ENCODE measurements at places on chromosomes 16 and 17. TPM values are rescaled to one million over a fixed set of nuclear protein-coding genes. Genes with fewer than 3 reads are reported as not detected.

Gene KRTAP3-2
- not detected for polyA plus RNA-seq

Gene PEMT
- polyA plus RNA-seq, result 41.6 TPM

Gene IFI35
- 129 TPM for polyA plus RNA-seq

Gene TMC5
- not detected for polyA plus RNA-seq

Gene PRR29
- polyA plus RNA-seq, result 6.8 TPM

Gene CLDN6
- not detected for polyA plus RNA-seq

Gene NHLRC4
- 0.42 TPM for polyA plus RNA-seq

GRCh38 chr16:4018391-4018790 lies 97.9 kb downstream of the ADCY9 start:
- no peak for DNase-seq
- H3K4me3 ChIP-seq, result peak overlapping the region; percentile 56
- H3K27me3 ChIP-seq, result peaks cover 8% of the 10 kb centered on the region

GRCh38 chr16:24883714-24884151 lies 38.0 kb downstream of the SLC5A11 start:
- no peak overlapping the region for H3K27ac ChIP-seq
- DNase-seq, result no peak
- H3K4me3 ChIP-seq, result no peak overlapping the region
- H3K27me3 ChIP-seq, result no peaks in the 10 kb centered on the region
- no peaks in the 10 kb centered on the region for H3K4me1 ChIP-seq
- H3K36me3 ChIP-seq, result no peaks in the 10 kb centered on the region

DNA sequence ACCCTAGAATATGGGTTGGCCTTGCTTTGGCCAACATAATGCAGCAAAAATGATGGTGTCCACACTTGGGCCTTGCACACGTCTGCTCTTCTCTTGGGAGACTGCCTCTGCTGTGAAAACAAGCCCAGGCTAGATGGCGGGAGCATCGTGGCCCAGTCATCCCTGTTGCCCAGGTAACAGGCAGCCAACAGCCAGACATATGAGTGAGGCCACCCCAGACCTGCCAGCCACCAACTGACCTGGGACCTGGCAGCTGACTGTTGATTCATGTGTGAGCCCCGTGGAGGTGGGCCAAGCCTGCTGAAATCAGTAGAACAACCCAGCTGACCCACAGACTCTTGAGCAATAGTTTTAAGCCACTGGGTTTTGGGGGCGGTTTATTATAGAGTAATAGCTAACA lies 39.4 kb upstream of the CDH3 start:
- H3K27me3 ChIP-seq, result peaks cover 4% of the 10 kb centered on the region
- H3K27ac ChIP-seq, result no peak overlapping the region

DNA sequence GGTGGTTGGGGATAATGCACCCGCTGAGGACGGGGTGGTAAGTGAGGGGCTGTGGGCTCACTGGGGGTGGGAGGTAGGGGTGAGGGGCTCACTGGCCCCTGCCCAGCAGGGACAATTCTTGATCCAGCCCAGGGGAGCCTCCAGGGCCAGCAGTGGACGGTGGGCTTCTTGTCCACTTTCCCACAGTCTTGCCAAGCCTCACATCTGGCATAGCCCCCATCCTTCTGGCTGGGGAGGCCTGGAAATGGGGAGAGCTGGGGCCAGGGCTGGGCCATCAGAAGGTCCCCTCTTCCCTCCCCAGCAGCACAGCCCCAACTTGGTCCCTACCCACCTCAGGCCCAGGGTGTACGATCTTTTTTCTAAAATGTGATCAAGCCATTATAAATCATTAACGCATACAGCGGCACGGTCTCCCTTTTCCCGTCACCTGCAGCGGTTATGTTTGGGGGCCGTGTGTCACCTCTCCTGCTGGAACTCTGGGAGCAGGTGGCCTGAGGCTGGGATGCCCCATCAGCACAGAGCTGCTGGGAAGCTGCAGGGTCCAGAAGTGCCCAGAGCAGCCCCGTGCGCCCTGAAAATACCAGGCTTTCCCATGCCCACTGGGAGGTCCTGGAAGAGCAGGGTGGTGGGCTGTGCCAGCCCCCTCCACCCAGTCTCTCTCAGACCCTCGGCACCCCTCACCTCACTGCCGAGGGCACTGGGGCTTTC lies 7.2 kb upstream of the SETD6 start:
- H3K36me3 ChIP-seq, result no peaks in the 10 kb centered on the region
- no peaks in the 10 kb centered on the region for H3K4me1 ChIP-seq
- H3K27me3 ChIP-seq, result no peaks in the 10 kb centered on the region
- DNase-seq, result no peak
- H3K4me3 ChIP-seq, result no peak overlapping the region

DNA sequence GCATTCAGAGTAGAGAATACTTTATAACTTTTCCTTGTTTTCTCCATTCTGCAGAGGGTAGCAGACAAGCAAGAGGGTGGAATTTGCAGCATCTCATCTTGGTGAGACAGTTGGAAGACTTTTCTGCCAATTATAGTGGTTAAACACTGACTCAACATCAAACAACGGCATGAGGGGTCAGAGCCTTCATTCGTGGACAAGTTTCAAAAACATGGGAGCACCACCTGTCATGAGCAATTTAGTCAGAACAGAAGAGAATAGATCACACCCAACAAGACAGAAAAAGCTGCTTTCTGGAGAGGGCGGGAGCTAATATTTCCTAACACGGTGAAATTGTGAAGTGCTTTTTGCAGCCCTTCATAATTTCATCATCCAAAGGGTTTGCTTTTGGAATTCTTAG lies 17.9 kb upstream of the ZNF652 start:
- H3K27ac ChIP-seq, result no peak overlapping the region
- no peaks in the 10 kb centered on the region for H3K4me1 ChIP-seq
- H3K4me3 ChIP-seq, result no peak overlapping the region
- H3K36me3 ChIP-seq, result peaks cover 8% of the 10 kb centered on the region
- DNase-seq, result no peak
- H3K27me3 ChIP-seq, result no peaks in the 10 kb centered on the region

- no peak overlapping the region for H3K27ac ChIP-seq
- no peak for DNase-seq
- no peak overlapping the region for H3K4me3 ChIP-seq
- H3K36me3 ChIP-seq, result peaks cover 38% of the 10 kb centered on the region
- no peaks in the 10 kb centered on the region for H3K27me3 ChIP-seq
Measured at GRCh38 chr16:16042076-16042475, 92.7 kb downstream of the ABCC1 start.

GRCh38 chr16:88782454-88783390 lies 2.3 kb downstream of the PIEZO1 start:
- H3K4me1 ChIP-seq, result peaks cover 56% of the 10 kb centered on the region
- H3K36me3 ChIP-seq, result no peaks in the 10 kb centered on the region
- H3K27ac ChIP-seq, result peak overlapping the region; percentile 87

GRCh38 chr17:43526886-43527648 lies 19.1 kb downstream of the ETV4 start:
- no peak overlapping the region for H3K27ac ChIP-seq
- DNase-seq, result no peak
- no peaks in the 10 kb centered on the region for H3K4me1 ChIP-seq
- H3K4me3 ChIP-seq, result no peak overlapping the region
- no peaks in the 10 kb centered on the region for H3K27me3 ChIP-seq
